ENCODE measurements at places on chromosomes 16 and 17.

DNA sequence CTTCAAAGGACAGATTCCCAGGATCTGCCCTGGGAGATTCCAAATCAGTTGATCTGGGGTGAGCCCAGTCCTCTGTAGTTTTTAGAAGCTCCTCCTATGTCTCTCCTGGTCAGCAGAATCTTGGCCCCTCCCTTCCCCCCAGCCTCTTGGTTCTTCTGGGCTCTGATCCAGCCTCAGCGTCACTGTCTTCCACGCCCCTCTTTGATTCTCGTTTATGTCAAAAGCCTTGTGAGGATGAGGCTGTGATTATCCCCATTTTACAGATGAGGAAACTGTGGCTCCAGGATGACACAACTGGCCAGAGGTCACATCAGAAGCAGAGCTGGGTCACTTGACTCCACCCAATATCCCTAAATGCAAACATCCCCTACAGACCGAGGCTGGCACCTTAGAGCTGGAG is 840 bp upstream of the CDH5 start:
- no peak for DNase-seq

- no peak for DNase-seq
These were observed 2254.6 kb downstream of the TP53TG3F start for GRCh38 chr16:35713762-35714650.

GRCh38 chr17:62064029-62064790 is 868 bp downstream of the MED13 start:
- DNase-seq = no peak

DNA sequence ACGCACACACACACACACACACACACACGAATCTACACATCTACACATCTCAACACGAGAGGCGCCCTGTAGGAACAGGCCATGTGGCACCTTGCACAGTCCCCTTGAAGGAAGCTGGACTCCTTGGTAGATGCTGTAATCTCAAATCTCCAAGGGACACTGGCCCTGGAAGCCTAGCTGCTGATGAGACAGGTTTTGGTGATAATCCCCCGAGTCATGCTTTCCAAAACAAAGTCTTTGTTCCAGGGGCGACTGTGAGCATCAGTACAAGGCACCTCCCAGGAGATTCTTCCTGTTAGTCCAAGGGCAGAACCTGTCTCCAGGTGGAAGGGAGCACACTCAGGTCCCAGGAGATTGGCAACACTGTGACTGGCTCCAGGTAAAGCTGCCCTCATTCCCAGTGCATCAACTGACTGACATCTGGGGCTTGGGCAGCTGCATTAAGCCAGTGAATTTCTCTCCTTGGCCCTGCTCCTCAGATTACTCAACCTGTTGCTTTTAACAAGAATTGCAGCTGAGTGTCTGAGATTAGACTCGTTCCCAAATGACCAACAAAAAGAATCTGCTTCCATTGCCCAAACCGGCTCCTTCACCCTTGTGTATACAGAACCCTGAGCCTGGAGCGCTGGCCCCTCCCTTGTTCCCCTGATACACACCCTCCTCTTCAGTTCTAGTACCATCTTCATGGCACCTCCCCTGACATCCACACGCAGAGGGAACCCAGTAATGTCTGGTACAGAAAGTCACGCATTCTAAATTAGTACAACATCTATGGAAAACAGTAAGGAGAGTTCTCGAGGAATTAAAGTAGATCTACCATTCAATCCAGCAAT is 13.9 kb upstream of the TNRC6C start:
- DNase-seq = no peak

GRCh38 chr17:77033892-77034404 is 106.8 kb upstream of the SEC14L1 start:
- DNase-seq = no peak
